ENCODE measurements at places on chromosomes 11 and 22.

GRCh38 chr11:6320411-6321155, at the start of gene CAVIN3:
CAVIN3 (minus strand) TSS chr11:6320501; CDS start chr11:6320476, 25 bp downstream.
- no peak for DNase-seq

- DNase-seq: no peak
These were observed 16.3 kb downstream of the CTNND1 start for GRCh38 chr11:57777969-57778317.

GRCh38 chr11:6027501-6027900, 3.1 kb downstream of the OR56A1 start:
- DNase-seq: no peak

- DNase-seq: no peak
These were observed 129.6 kb upstream of the POU2AF2 start for GRCh38 chr11:111115890-111116289.

GRCh38 chr11:122509091-122509490, 146.4 kb upstream of the UBASH3B start:
- DNase-seq: no peak

GRCh38 chr22:47615051-47615450, 852.6 kb downstream of the TBC1D22A start:
- no peak for DNase-seq

- no peak for DNase-seq
These were observed 6.3 kb downstream of the C22orf31 start for GRCh38 chr22:29055192-29055830.

DNA sequence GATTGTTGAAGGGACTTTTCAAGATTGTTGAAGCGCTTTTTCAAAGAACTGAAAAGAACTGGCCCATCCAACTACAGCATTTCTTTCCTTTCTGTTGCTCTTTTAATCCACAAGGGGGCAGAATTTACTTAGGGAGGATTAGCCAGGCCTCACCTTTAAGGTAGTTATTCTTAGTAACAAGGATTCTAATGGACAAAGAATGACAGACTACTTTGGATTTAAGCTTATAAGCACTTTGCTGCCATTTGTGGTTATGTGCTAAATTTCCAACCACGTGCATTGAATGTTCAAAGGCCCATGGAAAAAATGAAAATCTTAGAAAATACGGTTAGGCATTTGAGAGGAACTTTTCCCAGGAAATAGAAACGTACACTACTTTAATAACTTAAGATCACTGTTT, 49.5 kb upstream of the HSPA8 start:
- DNase-seq: peak; percentile 89

DNA sequence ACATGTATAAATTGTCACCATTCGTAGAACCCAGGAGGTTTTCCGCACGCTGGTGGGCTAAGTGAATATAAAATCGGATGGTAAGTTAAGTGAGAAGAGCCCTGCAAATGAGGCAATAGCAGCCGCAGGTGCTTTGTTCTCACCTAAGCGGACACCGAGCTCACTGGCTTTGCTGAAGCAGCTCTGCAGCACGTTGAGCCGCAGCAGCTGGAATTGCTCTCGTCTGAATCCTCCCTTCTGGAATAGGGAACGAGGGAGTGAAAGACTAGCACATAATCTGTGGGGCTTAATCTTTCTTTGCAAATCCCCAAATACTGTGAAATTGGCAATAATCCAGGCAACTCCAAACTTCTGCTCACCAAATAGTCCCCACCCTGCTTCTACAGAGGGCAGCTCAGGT, 488.1 kb downstream of the NTM start:
- no peak for DNase-seq

DNA sequence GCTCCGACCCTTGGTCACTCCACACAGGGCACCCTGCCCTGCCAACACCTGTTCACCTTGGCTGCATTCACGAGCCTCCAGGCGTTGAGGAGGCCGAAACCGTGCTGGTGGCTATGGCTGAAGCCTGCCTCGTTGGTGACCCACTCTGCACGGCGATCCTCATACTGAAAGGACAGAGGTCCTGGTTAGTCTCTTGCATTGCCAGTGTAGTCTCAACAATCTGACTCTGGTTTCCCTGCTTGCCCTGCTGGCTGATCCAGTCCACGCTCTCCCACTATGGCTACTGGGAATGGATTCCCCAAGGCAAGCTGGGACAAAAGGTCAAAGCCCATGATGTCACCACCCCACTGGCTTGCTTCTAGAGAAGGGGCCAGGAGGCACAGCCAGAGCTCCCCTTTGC, 12.9 kb downstream of the PCSK7 start:
- DNase-seq: no peak
